Central memory CD8-positive, alpha-beta T cell (primary cell): ENCODE measurements at places on chromosomes 4 and X.

GRCh38 chrX:110089656-110090403 is 86.9 kb downstream of the TMEM164 start:
- H3K27ac ChIP-seq, result no peak overlapping the region
- H3K27me3 ChIP-seq, result no peaks in the 10 kb centered on the region
- no peak overlapping the region for H3K4me3 ChIP-seq
- no peak for DNase-seq

DNA sequence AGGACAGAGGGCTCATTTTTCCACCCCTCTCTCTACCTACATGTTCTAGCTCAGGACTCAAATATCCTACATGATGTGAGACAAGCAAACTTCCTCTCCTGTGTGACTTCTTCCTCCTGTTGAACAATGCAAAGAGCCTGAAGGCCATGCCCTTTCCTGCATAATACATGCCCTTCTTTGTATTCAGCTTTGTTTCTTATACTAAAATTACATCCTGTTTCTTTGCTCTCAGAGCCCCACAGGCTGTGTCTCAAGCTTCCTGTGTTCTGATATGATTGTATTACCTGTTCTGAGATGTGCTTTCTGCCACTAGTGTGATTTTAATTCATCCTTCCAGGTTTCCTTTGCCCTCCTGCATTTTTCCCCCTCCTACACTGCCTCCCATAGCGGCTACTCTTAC is 166.4 kb upstream of the AFF2 start:
- H3K27me3 ChIP-seq, result no peaks in the 10 kb centered on the region
- H3K4me1 ChIP-seq, result peaks cover 19% of the 10 kb centered on the region
- peaks cover 4% of the 10 kb centered on the region for H3K36me3 ChIP-seq
- H3K27ac ChIP-seq, result peak overlapping the region; percentile 73

DNA sequence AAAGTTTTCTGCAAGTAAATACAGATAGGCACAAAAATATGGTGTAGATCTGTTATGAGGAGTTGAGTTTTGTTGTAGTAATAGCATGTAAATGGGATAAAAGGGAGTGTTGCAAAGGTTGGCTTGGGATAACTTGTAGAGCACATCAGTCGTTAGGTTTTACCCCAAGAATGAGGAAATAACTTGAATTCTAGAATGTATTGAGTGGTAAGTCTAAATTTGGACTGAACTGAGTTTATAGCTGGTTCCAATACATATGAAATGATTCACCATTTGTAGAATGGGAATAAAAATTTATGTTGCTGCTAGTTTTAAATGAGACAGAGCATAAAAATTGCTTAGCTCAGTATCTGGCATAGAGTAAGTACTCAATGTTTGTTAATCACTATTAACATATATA is 719.2 kb downstream of the FSTL5 start:
- DNase-seq, result no peak
- no peak overlapping the region for H3K4me3 ChIP-seq
- H3K4me1 ChIP-seq, result no peaks in the 10 kb centered on the region
- H3K36me3 ChIP-seq, result peaks cover 2% of the 10 kb centered on the region
- no peaks in the 10 kb centered on the region for H3K27me3 ChIP-seq

DNA sequence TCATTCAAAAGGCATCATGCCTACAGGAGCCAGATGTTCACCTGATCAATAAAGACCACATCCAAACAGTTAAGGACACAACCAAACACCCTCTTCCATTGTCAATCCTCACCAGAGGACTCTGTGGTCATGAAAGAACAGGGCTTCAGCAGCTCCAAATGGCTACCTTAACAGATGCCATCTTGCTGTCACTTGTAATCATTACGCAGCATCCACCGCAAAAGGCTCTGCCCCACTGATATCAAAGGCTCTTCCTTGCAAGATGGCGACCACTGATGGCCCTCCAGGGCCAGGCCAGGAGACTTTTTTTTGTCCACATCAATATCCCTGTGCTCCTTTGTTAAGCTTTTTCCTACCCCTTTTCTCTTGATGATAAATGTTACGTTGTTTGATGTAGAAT is 157.4 kb downstream of the DHRSX start:
- no peak overlapping the region for H3K4me3 ChIP-seq
- H3K4me1 ChIP-seq, result peaks cover 6% of the 10 kb centered on the region
- no peak for DNase-seq
- H3K27me3 ChIP-seq, result no peaks in the 10 kb centered on the region
- H3K36me3 ChIP-seq, result peaks cover 9% of the 10 kb centered on the region

DNA sequence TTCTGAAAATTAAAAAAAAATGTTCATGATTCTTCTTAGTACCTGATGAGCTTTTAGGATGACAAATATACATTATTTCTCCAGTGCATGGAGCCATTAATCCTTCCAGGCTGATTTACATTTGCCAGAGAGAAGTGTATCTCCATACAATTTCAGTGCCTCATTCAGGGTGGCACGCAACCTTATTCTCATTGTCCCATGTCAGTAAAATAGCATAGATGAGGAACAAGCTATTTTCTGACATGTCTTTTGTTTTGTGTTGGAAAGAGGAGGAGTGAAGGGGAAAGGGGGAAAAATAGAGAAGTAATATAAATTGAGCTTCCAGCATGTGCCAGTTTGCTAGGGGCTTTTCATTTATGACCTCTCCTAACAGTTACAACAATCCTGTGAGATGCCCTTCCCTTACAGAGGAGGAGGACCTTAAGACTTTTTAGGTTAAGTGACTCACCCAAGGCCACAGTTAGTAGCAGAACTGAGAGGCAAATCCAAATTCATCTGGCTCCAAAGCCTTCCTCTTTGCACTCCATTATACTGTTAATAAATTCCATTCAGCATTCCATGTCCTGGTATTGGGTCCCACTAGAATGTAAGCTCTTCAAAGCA is 274.8 kb upstream of the GPC4 start:
- no peaks in the 10 kb centered on the region for H3K27me3 ChIP-seq
- no peak overlapping the region for H3K27ac ChIP-seq

- peaks cover 4% of the 10 kb centered on the region for H3K36me3 ChIP-seq
- H3K4me3 ChIP-seq, result no peak overlapping the region
- no peaks in the 10 kb centered on the region for H3K4me1 ChIP-seq
These were observed 17.7 kb downstream of the FGFR3 start for GRCh38 chr4:1810765-1811164.

GRCh38 chr4:143026459-143027170 is 158.1 kb upstream of the USP38 start:
- H3K4me1 ChIP-seq, result no peaks in the 10 kb centered on the region
- no peak overlapping the region for H3K4me3 ChIP-seq
- DNase-seq, result no peak
- H3K27me3 ChIP-seq, result peaks cover 12% of the 10 kb centered on the region
- no peak overlapping the region for H3K27ac ChIP-seq

- H3K27me3 ChIP-seq, result no peaks in the 10 kb centered on the region
- H3K4me3 ChIP-seq, result no peak overlapping the region
- H3K27ac ChIP-seq, result no peak overlapping the region
- H3K36me3 ChIP-seq, result peaks cover 2% of the 10 kb centered on the region
These were observed 490.9 kb upstream of the INTU start for GRCh38 chr4:127141856-127142255.
